Activated T-cell treated with anti-CD3 and anti-CD28 coated beads, Interleukin-2, amount 50 U/mL, for 48 hours (primary cell): ENCODE measurements at places on chromosomes 7 and 10.

- peak; percentile 23 for DNase-seq
Observed at GRCh38 chr10:121734589-121735045, 136.4 kb upstream of the FGFR2 start.

GRCh38 chr7:87458148-87458547, 17.3 kb downstream of the ABCB4 start:
- DNase-seq: no peak

DNA sequence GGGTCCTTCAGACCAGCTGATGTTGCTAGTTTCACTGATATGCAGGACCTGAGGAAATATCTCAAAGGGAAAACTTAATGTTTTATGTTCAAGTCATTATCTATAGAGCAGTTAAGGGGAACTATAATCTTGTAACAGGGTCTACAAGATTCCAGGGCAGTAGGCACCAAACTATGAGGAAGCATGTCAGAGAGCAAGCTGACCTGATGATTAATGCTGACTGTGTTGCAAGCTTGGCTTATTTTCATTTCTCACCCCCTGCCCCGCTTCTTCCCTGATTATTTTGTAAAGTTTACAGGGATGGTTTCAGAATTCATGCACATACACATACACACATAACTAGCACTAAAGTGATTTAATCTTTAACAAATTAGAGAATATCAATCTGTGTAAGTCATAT, 84.3 kb upstream of the CACNA2D1 start:
- no peak for DNase-seq

- no peak for DNase-seq
Observed at GRCh38 chr7:115471891-115472290, 550.0 kb downstream of the MDFIC start.

DNA sequence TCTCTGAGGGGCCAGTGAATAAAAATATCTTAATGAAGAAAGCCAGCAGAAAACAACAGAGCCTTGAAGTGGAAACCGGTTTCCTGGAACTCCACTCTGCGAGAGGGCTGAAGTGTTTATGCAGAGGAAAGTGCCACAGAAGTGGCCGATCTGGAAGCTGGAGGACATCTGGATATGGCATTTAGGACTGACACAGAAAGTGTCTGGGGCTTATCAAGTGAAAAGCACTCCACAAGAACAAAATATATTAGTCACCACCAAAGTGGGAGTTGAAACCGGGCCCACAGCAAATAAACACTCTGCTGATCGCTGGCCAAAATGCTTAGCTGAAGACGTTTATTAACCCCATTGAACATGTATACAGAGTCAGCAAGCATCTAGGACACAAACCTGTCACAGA, 7.8 kb downstream of the NOD1 start:
- DNase-seq: no peak

- no peak for DNase-seq
Observed at GRCh38 chr7:97851683-97852082, 20.5 kb downstream of the ASNS start.

GRCh38 chr10:133230387-133231195, 574 bp downstream of the UTF1 start:
- DNase-seq: no peak

GRCh38 chr7:12827219-12827821, 139.9 kb downstream of the ARL4A start:
- DNase-seq: no peak

DNA sequence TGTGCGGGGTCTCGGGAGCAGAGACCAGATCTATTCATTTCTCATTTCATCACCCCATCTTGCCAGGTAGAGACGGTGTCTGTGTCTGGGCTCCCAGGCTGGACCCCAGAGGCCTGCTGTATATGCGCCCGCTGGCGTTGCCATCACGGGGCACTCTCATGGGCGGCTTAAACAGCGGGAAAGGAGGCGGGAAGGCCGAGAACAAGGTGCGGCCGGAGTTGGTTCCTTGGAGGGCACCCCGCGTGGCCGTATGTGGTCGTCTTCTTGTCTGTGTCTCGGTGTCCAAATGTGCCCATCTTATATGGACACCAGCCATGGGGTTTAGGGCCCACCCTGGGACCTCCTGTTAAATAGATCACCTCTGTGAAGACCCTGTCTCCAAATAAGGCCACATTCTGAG, 2.1 kb upstream of the CFAP46 start:
- DNase-seq: no peak

DNA sequence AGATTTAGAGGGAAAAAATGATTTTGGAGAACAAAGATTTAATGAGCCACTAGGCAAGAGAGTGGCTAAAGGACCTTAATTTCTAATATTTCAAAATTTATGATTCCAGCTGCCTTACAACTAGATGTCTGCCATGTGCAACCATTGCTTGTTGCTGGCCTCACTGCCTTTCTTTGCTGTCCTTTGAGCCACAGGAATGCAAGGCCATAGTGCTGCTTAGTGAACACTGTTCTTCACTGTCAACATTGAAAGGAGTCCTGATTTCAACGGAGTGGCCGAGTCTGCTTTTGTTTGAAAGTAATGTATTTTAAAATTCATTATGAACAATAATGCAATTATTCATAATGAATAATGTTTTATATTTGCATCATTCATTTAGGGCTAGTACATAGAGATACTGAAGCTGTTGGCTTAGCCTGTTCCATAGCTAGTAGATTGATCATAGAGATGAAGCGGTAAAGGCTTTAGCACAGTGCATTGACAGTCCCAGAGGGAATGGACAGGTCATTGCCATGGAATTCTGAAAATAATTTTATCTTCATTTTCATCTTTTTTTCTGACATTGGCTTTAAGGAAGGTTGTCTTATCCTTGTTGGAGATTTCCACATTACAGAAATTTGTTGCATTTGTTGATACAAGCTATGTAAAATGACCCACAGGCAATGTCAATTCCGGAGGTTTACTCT, 544.1 kb downstream of the AUTS2 start:
- no peak for DNase-seq

DNA sequence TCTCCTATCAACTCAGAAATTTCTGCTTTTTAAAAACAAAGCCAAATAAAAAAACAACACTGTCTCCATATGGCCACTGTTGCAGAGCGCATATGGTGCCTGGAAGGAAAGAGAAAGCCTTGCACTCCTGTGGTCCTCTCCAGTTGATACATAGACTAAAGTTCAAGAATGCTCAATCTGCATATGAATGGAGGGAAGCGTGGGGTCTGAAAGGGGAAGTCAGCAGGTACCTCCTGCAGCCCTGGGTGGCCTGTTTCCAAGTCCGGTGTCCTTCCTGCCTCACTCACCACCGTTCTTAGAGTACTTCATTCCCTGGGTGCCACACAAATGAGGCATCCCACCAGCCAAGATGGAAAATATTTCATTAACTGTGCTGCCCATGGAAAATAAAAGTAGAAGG, 138.3 kb upstream of the PALS2 start:
- DNase-seq: no peak

- no peak for DNase-seq
Observed at GRCh38 chr10:62492012-62492869, 118.1 kb downstream of the ZNF365 start.

DNA sequence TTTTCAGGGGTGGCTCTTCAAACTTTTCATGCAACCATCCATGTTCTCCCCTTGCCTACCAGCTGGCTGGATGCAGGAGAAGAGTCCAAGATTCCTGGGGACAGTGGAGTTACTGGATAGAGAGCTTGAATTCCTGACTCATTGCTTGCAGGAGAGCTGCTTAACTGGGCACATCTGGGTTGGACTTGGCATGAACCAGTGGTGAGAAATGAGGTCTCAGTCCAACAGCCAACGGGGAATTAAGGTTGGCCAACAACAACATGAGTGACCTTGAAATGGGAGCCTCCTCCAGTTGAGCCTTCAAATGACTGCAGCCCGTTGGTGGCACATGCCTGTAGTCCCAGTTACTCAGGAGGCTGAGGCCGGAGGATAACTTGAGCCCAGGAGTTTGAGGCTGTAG, 58.1 kb upstream of the OPN4 start:
- no peak for DNase-seq

DNA sequence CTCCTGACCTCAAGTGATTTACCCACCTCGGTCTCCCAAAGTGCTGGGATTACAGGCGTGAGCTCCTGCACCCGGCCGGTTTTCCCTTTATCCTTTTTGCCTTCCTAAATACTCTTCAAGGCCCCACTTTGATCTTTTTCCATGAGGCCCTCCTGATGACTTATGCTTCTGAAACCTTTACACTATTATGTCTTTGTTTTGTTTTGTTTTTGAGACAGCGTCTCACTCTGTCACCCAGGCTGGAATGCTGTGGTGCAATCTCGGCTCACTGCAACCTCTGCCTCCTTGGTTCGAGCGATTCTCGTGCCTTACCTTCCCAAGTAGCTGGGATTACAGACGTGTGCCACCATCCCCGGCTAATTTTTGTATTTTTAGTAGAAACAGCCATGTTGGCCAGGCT, 3.8 kb downstream of the STMP1 start:
- DNase-seq: no peak

- DNase-seq: peak; percentile 85
Observed at GRCh38 chr10:72274730-72275350, 1.1 kb downstream of the DDIT4 start.

DNA sequence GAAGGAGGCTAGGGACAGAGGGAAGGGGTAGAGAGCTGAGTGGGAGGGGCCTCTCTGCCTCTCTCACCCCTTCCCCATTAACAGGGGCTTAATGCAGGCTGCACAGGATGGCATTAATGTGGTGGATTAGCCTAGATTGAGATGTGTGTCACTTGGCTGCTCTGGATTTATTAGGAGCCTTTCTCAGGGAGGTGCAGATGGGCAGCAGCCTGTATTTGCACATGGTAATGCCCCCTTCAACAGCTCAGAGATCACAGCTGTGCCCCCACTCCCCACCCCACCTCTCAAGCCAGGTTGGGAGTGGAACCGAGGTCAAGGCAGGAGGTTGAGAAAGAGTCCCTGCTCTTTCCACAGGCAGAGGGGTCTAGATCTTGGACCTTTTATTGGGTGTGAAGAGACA, 7.3 kb downstream of the PITX3 start:
- no peak for DNase-seq

GRCh38 chr7:150322114-150322832, 882 bp upstream of the LRRC61 start:
- peak; percentile 72 for DNase-seq

- no peak for DNase-seq
Observed at GRCh38 chr7:80139236-80139635, 4.6 kb downstream of the GNAI1 start.

DNA sequence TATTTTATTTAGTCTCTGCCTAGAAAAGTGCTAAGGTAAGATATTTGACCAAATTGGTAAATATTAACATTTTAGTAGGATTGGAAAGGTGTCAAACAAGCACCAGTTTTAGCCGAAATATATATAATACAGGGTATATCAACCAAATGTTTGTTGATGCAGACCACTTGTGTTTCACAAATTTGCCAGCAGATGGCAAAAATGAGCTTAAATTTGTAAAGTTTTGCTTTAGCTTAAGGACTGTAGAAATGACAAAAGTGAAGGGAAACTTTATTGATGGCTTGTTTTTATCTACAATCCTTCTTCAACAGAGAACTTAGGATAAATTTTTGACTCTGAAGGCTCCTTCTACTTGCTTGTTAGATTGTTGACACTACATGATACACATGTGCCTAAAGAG, 4.8 kb upstream of the POLR1F start:
- DNase-seq: peak; percentile 31

DNA sequence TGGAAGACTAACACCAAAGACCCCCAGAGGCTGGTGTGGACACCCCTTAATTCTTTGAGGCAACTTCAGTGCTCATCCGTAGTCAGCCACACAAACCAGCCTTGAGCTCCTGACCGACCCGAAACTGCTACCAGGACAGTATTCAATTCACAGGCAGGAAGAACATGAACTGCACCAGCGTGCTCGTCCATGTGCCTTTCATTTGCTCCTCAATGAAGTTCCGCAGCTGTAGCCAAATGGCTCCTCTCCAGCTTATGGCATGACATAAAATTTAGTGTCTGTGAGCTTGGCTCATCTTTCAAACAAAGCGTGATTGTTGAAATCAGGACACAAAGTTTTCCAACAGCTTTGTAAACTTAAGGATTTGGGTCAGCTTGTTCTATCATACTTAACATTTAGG, 144.1 kb upstream of the FAM171A1 start:
- DNase-seq: no peak

GRCh38 chr10:68251151-68251550, 19.2 kb upstream of the ATOH7 start:
- DNase-seq: no peak

GRCh38 chr7:44063547-44063893, 1.8 kb downstream of the PGAM2 start:
- DNase-seq: no peak

DNA sequence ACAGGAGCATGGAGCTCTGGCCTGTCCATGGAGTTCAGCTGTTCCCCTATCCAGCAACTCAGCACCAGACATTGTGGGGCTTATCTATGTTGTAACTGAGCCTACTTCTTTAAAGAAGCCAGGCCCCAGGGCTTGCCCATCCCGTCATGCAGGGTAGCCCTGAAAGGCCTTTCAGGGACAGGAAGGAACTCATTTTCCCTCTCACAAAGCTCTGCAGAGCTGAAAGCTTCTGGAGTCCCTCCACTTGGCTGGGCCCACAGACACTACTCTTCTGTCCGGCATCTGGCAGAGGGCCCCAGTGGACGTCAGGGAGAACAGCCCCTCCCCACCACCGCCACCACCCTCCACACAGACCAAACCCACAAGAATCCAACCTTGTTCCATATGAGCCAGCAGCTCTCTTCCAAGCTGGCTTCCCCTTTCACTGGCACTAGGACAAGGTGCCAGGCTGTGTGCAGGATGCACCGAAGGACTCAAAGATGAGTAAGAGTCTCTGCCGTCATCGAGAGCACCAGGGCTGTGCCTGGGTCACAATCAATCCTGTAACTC, 33.1 kb downstream of the DENND2A start:
- no peak for DNase-seq

DNA sequence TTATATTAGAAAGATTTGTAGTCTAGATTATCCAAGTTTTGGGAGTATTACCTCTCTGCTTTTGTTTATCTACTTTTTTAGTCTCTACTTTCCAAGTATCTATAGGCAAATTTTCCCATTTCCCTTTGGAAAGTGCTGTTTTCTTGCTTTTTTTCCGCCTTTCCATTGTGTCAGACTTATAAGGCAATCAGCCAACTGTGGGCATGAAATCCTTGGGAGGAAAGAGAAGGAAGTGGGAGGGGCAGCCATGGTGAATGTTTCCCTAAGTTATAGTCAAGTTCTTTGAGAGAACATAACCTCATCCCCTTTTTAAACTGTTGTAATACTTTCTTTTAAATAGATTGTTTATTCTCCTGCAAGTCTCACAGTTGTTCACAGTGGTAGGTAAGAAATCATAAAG, 52.6 kb downstream of the PTEN start:
- no peak for DNase-seq
